Activated CD8-positive, alpha-beta T cell treated with anti-CD3 and anti-CD28 coated beads, Interleukin-2, amount 10 ng/mL, durations not matched to agents 7 days and 5 days (primary cell): ENCODE measurements at places on chromosomes 2 and 18. TPM values are rescaled to one million over a fixed set of nuclear protein-coding genes. Genes with fewer than 3 reads are reported as not detected.

Gene ZNF892
- 3.8 TPM for total RNA-seq

Gene GKN1
- total RNA-seq = not detected

Gene RNF152
- total RNA-seq = not detected

DNA sequence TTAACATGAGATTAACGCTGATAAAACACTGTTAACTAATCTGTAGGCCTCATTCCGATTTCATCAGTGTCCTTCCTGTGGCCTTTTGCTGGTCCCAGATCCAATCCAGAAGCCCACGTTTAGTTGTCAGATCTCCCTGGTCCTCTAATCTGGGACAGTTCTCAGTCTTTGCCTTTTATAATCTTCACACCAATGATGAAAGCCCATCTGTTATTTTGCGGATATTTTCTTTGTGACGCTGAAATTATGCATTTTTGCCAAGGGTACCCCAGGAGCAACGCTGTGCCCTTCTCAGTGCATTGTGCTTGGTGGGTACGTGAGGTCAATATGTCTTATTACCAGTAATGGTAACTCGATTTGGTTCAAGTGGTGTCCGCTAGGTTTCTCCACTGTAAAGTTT is 51.1 kb downstream of the COPS8 start:
- H3K4me1 ChIP-seq = no peaks in the 10 kb centered on the region
- no peak for DNase-seq
- no peaks in the 10 kb centered on the region for H3K36me3 ChIP-seq
- no peak overlapping the region for H3K4me3 ChIP-seq
